ENCODE measurements at places on chromosomes 12 and 14.

GRCh38 chr12:46005151-46005797, 14.9 kb upstream of the SCAF11 start:
- peak; percentile 36 for DNase-seq

DNA sequence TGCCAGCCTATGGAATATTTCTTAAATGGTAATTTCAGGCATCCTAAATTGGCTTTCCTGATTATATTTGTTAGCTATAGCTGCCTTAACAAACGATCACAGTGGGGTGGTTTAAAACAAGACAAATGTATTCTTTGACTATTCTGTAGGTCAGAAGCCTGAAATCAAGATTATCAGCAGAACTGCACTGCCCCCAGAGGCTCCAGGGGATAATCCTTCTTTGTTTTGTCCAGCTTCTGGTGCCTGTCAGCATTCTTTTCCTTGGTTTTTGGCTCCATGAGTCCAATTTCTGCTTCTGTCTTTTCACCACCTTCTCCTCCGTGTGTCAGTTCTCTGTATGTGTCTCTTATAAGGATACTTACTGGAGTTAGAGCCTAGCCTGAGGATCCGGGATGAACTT, 1282.2 kb upstream of the USP15 start:
- DNase-seq = no peak

- no peak for DNase-seq
These were observed 38.0 kb downstream of the CHST11 start for GRCh38 chr12:104494793-104495158.

DNA sequence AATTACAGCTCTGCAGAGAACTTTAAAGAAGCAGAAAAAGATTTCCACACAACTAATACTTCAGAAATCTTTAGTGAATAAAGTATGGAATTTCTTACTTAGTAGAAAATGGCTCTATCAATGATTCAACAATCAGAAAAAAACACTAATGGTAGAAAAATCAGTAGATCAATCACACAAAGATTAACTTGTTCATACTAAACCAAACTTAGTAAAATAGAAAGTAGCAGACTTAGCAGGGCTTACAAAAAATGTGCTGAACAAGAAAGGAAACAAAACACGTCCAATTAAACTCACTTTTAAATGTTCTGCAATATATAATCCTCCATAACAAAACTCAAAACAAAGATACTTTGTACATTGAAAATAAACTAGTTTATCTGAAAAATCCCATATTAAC, 38.9 kb downstream of the CEP128 start:
- no peak for DNase-seq

DNA sequence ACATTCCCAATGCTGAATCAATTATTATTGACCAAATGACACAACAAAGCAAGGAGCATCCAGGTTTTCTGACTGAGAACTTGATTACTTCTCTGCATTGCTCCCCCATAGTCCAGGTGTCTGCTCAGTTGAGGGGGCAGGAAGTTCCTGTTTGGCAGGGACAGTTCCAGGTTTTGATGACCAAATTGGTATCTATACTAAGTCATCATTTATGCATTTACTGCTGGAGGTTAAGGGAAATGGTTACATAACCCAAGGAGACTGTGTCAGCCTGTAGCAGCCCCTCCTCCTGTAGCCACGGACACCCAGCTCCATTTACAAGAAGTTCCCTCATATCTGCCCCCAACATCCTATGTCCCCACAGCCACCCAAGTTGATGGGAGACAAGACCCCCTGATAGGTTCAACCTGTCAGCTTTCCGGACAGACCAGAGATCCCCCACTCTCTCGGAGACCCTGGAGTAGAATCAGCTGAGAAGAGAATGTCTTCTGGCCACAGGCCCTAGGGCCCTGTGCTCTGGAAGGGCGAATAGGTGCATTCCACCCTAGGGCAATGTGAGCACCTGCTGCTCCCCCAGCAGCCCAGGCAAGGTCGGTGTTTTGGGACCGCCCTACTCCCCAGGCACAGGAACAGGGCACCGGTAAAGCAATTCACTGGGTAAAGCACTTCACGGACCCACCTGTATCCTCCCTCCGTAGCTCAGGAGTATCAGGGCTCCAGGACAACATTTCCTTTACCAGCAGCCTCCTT, 23.6 kb downstream of the IRF2BPL start:
- peak; percentile 55 for DNase-seq

GRCh38 chr12:61095111-61095510, 1165.1 kb upstream of the USP15 start:
- no peak for DNase-seq

DNA sequence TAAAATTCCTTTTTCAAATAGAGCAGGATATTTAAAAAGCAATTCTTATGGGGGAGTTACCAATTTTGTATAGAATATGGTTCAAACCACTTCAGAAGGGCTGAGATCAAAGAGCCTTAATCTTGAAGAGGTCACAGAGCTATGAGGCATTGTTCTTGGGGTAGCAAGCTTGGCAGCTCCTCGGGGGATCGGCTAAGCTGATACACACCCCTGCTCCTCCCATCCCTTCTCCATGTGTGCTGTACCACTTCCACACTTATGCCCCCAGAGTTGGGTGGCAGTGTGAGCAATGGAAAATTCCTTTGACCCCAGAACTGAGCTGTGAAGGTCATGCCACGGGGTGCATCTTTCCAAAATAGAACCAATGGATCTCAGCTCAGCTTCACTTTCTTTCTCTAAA, 15.0 kb upstream of the TMEM30B start:
- DNase-seq = no peak

- DNase-seq = no peak
These were observed 810 bp downstream of the AACS start for GRCh38 chr12:125065919-125066570.

GRCh38 chr12:64496839-64497400, 45.0 kb downstream of the TBK1 start:
- no peak for DNase-seq

GRCh38 chr12:101902641-101903040, 25.3 kb downstream of the DRAM1 start:
- peak; percentile 44 for DNase-seq

GRCh38 chr14:102909462-102909861, 13.0 kb upstream of the AMN start:
- DNase-seq = no peak

GRCh38 chr14:51616724-51617409, 34.8 kb upstream of the FRMD6 start:
- DNase-seq = no peak

All from suppressor macrophage (primary cell).